ENCODE measurements at places on chromosomes 3 and 15.
A peak's percentile ranks its signal among the peaks of the same experiment; 100 is the strongest.

GRCh38 chr15:73796331-73796831, 43.2 kb upstream of the INSYN1 start:
- H3K27me3 ChIP-seq, result no peaks in the 10 kb centered on the region
- no peak for DNase-seq
- H3K36me3 ChIP-seq, result no peaks in the 10 kb centered on the region

DNA sequence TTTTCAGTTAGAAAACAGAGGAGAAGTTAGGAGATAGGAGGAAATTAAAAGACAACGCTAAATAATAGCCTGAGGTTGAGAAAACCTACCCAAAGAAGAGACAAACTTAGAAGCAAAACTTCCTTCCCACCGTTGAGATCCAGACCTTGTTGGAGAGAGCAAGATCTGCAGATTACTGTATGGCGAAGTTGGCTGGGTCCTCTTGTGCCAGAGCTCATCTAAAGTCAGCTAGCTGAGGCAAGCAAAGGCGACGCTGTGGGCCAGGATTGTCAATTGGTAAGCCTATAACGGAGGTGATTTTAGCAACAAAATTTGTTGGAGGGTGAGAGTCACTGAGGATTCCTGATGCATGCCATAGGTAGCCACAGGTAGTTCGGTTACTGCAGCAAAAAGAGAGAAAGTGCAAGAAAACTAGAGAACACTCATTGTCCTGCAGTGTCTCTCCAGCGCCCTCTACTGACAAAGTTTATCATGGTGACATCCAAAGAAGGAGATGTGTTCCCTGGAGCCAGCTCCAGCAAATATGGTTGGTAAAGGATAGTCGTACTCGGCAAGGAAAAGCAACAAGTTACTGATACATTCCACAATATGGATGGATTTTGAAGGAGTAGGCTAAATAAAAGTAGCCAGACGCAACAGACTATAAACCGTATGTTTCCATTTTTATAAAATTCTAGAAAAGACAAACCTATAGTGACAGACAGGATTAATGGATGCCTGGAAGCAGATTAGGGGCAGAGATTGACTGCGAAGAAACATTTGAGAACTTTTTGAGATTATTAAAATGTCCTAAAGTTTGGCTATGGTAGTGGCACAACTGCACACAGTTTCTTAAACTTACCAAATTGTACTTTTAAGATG, 9.8 kb upstream of the OR5K4 start:
- no peak overlapping the region for H3K4me3 ChIP-seq
- H3K27ac ChIP-seq, result no peak overlapping the region
- peak; percentile 9 for DNase-seq

- peak; percentile 8 for DNase-seq
- peaks cover 30% of the 10 kb centered on the region for H3K4me1 ChIP-seq
- peak overlapping the region; percentile 40 for H3K27ac ChIP-seq
- H3K27me3 ChIP-seq, result no peaks in the 10 kb centered on the region
- no peak overlapping the region for H3K4me3 ChIP-seq
- H3K36me3 ChIP-seq, result no peaks in the 10 kb centered on the region
Observed at GRCh38 chr3:100103558-100104441, 10.5 kb downstream of the FILIP1L start.

- no peaks in the 10 kb centered on the region for H3K4me1 ChIP-seq
- H3K27ac ChIP-seq, result no peak overlapping the region
- no peaks in the 10 kb centered on the region for H3K27me3 ChIP-seq
- no peak for DNase-seq
- peaks cover 5% of the 10 kb centered on the region for H3K36me3 ChIP-seq
- no peak overlapping the region for H3K4me3 ChIP-seq
Observed at GRCh38 chr3:27423463-27423862, 54.3 kb upstream of the NEK10 start.

DNA sequence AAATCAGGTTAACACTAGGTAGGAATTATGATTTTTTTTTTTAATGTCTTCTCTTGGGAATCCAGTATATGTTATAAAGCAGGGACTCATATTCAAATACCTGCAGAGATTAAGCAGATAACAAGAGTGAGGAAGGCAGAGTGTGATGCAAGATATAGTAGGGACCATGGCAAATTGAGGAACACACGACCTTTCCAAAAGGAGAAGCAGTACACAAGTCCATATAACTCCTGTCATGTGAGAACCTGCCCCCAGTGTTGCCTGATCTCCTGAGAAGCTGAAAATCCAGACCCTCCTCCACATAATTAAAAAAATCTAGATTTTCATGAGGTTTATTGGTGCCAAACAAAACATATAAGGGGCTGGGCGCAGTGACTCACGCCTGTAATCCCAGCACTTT, 3.6 kb downstream of the RFC4 start:
- no peak for DNase-seq
- no peaks in the 10 kb centered on the region for H3K36me3 ChIP-seq
- H3K27me3 ChIP-seq, result no peaks in the 10 kb centered on the region
- no peak overlapping the region for H3K4me3 ChIP-seq

GRCh38 chr3:151452841-151453240, 8.0 kb downstream of the IGSF10 start:
- peaks cover 6% of the 10 kb centered on the region for H3K4me1 ChIP-seq
- H3K36me3 ChIP-seq, result no peaks in the 10 kb centered on the region
- peak; percentile 33 for DNase-seq
- no peaks in the 10 kb centered on the region for H3K27me3 ChIP-seq
- H3K27ac ChIP-seq, result no peak overlapping the region

- no peak overlapping the region for H3K27ac ChIP-seq
- no peaks in the 10 kb centered on the region for H3K27me3 ChIP-seq
- DNase-seq, result no peak
- no peaks in the 10 kb centered on the region for H3K4me1 ChIP-seq
- no peaks in the 10 kb centered on the region for H3K36me3 ChIP-seq
Observed at GRCh38 chr3:55128225-55128823, 200.5 kb upstream of the LRTM1 start.

DNA sequence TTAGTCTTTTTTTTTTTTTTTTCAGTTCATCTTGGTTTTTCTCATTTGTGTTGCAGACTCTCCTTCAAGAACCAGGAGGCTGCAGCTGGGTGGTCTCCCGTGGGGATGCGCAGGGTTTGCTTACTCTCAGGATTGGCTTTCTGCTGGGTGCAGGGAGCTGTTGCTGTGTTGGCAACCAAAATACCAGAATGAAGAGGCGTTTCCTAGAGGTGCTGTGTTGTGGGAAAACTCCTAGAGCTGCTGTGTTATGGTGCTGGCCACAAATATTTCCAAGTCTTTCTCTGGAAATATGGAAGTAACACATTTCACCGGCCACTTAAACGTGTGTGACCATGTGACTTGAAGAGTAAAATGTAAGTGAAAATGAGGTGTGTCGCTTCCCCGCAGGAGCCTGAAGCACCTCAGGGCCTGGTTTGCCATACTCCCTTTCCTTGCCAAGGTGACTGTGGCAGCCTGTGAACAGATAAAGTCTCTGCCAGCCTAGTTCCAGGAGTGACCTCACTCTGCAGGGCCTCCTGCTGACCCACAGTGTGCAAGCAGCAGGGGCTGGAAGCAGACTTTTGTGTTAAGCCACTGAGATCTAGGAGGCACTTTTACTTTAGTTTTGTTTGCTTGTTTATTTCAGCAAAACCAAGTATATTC, 258.9 kb downstream of the ADAMTS17 start:
- no peaks in the 10 kb centered on the region for H3K36me3 ChIP-seq
- no peak overlapping the region for H3K4me3 ChIP-seq
- DNase-seq, result no peak
- H3K4me1 ChIP-seq, result no peaks in the 10 kb centered on the region

DNA sequence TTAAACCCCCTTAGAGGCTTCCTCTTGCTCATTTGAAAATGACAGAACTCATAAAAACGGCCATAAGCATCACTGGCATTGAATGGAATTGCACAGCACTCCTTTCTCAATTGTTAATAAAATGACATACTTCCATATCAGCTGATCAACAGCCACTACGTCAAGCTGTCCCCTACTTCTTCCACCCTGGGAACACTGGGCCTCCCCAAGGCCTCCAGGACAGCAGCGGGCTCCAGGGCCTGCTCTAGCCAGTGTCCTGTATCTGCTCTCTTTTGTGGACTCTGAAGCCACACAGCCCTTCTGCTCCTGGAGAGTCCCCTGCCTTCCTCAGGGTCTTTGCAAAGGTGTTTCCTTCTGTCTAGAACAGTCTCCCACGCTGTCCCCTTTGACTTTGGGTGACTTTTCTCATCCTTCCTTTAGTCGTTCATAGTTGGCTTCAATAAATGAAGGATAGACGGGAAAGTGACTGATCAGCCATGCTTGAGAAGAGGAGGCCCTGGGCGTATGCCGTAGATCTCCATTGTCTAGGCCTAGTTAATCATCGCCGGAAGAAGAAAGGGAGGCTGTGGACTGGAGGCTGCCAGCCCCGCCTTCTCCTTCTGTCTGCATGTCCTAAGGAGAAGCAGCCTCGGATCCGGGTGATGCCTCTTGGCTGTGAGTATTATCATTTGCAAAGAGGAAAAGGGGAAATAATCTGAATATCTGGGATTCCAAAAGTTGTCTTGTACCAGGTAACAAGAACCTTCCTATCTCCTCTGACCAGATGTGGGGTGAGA, 4.7 kb upstream of the THSD4 start:
- H3K36me3 ChIP-seq, result no peaks in the 10 kb centered on the region
- no peaks in the 10 kb centered on the region for H3K27me3 ChIP-seq
- DNase-seq, result no peak
- no peak overlapping the region for H3K27ac ChIP-seq
- H3K4me1 ChIP-seq, result no peaks in the 10 kb centered on the region

DNA sequence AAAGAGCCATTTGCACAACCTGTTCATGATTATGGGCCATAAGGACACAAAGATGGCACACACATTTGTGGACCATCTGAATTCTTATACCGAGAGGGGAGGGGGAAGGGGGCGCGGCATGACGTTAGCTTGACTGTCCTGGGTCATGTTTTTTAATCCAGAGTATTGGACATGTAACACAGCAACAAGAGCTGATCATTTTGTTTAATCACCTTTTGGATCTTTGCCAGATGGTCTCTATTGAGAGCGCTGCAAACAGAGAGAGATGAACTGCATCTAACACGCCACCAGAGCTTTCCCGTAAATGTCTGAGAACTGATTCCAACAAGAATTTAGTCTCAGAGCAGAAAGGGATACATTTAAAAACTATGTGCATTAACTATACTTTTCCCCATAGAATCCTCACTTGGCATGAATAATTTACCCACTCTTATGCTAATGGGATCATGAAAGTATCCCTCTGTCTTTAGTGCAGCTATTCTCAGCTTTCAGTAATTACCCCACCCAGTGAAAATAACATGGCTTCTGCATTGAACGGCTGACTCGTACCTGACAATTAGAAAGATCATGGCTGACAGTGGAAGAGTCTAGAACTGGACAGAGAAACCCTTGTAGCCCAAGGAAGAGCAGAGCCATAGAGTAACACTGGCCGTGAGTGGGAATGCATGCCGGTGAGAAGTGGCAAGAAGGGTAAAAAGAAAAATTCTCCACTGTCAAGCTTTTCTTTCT, 22.6 kb downstream of the MEIS2 start:
- no peaks in the 10 kb centered on the region for H3K36me3 ChIP-seq
- H3K4me3 ChIP-seq, result no peak overlapping the region
- H3K27me3 ChIP-seq, result no peaks in the 10 kb centered on the region
- no peak overlapping the region for H3K27ac ChIP-seq

DNA sequence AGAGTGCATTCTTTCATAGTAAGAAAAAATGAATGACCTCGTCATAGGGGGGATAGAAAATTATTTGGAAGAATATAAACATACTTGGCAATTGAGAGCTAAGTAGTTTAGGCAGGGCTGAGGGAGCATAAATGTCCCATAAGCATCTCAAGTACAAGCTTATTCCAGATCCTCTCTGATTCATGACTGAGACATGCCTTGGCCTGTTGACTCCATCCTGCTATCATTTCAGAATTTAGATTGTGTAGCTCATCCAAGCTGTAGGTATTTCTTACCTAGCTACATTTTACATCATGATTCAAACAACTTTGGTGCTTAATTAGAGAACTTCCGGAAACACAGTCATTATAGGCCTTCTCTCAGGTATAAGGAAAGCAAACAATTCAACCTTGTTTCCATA, 12.3 kb downstream of the POGLUT1 start:
- no peaks in the 10 kb centered on the region for H3K27me3 ChIP-seq
- H3K36me3 ChIP-seq, result peaks cover 56% of the 10 kb centered on the region
- H3K4me1 ChIP-seq, result no peaks in the 10 kb centered on the region

DNA sequence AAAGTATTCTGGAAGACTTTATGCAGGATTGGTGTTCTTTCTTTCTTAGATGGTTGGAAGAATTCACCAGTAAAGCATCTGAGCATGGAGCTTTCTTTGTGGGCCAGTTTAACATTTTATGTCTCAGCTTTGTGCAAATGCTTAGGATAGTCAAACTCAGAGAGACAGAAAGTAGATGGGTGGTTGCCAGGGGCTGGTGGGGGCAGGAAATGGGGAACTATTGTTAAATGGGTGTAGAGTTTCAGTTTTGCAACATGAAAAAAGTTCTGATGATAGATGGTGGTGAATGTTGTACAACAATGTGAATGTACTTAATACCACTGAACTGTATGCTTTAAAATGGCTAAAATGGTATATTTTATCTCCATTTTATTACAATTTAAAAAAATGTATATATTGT, 24.8 kb downstream of the SPCS1 start:
- H3K27me3 ChIP-seq, result no peaks in the 10 kb centered on the region
- H3K4me1 ChIP-seq, result no peaks in the 10 kb centered on the region
- H3K27ac ChIP-seq, result no peak overlapping the region
- DNase-seq, result no peak
- H3K4me3 ChIP-seq, result no peak overlapping the region

GRCh38 chr15:51390966-51391422, 49.5 kb downstream of the GLDN start:
- no peaks in the 10 kb centered on the region for H3K4me1 ChIP-seq
- H3K4me3 ChIP-seq, result no peak overlapping the region
- H3K27me3 ChIP-seq, result no peaks in the 10 kb centered on the region
- no peaks in the 10 kb centered on the region for H3K36me3 ChIP-seq
- DNase-seq, result no peak

DNA sequence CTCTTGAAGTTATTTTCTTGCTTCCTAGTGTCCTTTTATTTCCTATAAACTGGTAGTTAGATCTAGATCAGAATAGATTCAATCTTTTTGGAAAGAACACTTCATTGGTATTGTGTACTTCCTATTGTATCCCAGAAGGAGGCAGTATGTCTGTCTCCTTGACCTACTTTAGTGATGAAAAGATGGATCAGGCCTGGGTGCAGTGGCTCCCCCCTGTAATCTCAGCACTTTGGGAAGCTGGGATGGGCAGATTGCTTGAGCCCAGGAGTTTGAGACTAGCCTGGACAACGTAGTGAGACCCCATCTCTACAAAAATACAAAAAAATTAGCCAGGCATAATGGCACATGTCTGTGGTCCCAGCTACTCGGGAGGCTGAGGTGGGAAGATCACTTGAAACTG, 12.0 kb downstream of the BSN start:
- H3K36me3 ChIP-seq, result no peaks in the 10 kb centered on the region
- H3K4me3 ChIP-seq, result no peak overlapping the region
- H3K4me1 ChIP-seq, result no peaks in the 10 kb centered on the region
- no peak overlapping the region for H3K27ac ChIP-seq
- DNase-seq, result no peak

DNA sequence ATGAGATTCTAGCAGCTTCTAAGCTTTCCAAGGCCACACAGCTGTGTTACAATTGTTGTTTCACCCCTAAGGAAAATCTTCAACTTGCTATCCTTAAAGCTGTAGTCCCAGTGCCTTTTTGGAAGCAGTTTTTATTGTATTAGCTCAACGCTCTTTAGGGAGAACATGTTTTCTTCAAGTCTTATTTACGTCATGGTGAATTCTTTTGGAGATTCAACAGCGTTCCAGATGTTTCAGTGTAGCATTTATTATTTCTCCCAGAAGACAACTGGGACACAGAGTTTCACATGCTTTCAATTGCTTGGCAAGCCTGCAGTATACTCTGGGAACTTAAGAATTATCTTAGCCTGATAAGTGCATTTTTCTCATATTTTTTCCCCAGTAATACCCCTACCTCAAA, 888.3 kb downstream of the PLOD2 start:
- no peaks in the 10 kb centered on the region for H3K4me1 ChIP-seq
- no peak overlapping the region for H3K27ac ChIP-seq
- no peaks in the 10 kb centered on the region for H3K36me3 ChIP-seq

Data from transverse colon (tissue), 4 donors.